ENCODE measurements at places on chromosomes 4 and X. TPM values are rescaled to one million over a fixed set of nuclear protein-coding genes. Genes with fewer than 3 reads are reported as not detected.

LUZP4 gene
- total RNA-seq: not detected

ACOT9 gene
- 33.9 TPM for total RNA-seq

FAM47A gene
- not detected for total RNA-seq

BTC gene
- not detected for total RNA-seq
